Vagina (tissue), 2 donors: ENCODE measurements at places on chromosomes 12 and 14. TPM values are rescaled to one million over a fixed set of nuclear protein-coding genes. Genes with fewer than 3 reads are reported as not detected.

DNA sequence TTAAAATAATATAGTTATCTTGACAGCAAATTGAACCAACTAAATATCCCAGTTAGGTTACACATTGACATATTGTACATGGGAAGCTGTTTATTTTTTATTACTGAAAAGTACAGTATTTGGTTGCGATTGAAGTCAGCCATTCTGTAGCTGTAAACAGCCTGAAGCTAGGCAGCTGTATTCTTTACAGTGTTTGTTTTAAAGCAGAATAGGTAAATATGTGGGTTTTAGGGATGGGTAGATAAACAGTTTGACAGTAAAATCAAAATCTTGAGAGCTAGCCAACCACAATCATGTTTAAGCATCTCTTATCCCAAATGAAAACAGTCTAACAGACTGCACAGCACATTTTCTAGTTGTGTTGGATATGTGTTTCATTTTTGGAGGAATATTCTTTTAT is 45.7 kb downstream of the TTC6 start:
- DNase-seq: no peak

DNA sequence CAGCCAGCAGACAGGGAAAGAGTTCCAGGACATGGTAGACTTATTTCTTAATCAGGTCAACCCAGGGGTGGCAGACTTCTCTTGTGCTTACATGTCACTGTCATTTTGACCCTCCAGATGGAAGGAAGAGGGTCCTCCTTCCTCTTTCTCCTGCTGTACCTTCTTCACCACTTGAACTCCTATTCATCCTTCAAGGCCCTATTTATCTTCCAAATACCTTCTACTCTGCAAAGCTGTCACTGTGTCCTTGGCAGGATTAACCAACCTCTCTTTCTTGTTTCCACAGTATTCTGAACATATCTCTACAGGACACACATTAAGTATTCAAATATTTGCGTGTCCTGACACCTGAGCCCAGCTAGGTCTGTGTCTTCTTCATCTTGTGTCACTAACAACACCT is 163.1 kb downstream of the DICER1 start:
- no peak for DNase-seq

The RTL1 gene
- not detected for total RNA-seq

The KRT82 gene
- not detected for total RNA-seq
